SW480 (cell line): ENCODE measurements at places on chromosomes 4 and X.

- DNase-seq = no peak
Observed at GRCh38 chr4:2697995-2698414, 58.1 kb downstream of the TNIP2 start.

DNA sequence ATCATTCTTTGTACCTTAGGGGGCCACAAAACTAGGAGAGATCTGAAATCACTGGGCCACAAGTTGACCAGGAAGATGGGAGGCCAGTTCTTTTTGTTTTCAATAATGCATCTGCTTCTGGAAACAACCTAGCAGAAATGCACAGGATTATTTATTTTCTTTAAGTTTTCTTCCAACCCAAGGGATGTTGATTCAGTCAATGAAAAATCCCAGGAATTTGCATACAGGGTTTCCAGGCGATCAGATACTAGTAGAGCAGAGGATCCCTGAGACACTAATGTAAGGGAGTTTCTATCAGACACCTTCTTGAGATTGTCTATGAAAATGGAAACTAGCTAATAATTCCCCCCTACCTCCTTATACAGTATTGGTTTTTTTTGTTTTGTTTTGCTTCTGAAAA, 7.4 kb downstream of the ATOH1 start:
- no peak for DNase-seq

DNA sequence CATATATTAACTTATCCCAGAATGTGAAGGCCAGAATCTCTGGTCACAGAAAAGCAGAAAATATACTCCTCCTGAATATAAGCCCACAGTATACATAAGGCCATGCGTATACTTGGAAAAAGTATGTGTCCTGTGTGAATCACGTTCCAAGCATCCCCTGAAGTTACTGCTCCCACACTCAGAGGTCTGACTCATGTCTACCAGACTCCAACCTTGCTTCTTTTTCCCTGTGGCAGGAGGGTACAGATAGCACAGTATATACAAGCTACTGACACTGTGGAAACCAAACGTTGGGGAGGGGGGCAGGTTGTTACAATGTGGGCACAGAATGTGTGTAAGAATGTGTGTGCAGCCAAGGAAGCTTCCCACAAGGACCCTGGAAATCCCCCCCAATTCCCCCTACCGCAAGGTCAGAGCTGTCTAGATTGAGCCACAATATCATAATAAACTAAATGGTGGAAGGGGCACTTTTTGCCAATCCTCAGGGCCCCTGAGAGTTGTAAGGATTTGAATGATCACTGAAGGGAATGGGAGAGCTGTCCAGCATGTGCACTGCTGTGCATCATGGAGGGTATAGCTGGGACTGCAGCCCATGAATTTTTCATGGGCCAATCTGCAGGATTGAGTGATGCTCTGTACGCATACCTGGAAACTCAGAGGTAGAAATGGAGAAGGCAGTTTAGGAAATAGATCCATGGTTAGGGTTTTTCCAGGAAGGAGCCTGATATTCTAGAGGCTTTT, 7.4 kb upstream of the RELL1 start:
- DNase-seq = no peak

DNA sequence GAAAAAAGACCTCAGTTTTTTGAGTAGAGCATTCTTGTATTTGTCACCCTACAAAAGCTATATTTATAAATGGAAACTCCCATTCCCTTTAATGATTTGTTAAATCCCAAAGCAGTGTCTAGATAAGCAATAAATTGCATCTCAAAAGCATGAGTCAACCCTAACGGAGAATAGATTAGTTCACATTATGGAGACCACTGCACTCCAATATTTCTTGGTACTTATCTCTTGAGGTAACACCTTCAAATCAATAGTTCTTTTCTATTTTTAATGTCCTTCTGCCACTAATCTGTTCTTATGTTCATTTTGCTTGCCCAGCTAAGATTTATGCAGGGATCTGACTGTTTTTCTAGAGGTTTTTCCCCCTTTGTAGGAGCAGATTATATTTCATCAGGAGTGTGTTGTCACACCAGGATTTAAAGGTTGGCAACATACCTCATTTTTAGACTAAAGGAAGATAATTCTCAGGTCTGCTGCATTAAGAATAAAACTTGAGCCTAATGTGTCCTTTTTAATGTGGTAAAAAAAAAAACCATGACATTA, 91.4 kb upstream of the ADGRG2 start:
- DNase-seq = no peak

- DNase-seq = peak; percentile 66
Observed at GRCh38 chr4:142405021-142405694, 440.9 kb downstream of the INPP4B start.

GRCh38 chr4:66544281-66544680, 874.0 kb upstream of the EPHA5 start:
- DNase-seq = no peak
